Endodermal cell (in vitro differentiated cells): ENCODE measurements at places on chromosomes 6 and 20. TPM values are rescaled to one million over a fixed set of nuclear protein-coding genes. Genes with fewer than 3 reads are reported as not detected.

The GRIK2 gene
- 4.5 and 4.7 TPM in 2 replicates for total RNA-seq

The CFB gene
- total RNA-seq = 0.66 TPM in 1 of 2 replicates, not detected in the other

The NKAPL gene
- not detected in 3 replicates for total RNA-seq

- no peak overlapping the region for H3K27ac ChIP-seq
- no peak for DNase-seq
- peaks cover 85% of the 10 kb centered on the region for H3K36me3 ChIP-seq
Measured at GRCh38 chr20:38001173-38001875, 31.9 kb downstream of the TTI1 start.

DNA sequence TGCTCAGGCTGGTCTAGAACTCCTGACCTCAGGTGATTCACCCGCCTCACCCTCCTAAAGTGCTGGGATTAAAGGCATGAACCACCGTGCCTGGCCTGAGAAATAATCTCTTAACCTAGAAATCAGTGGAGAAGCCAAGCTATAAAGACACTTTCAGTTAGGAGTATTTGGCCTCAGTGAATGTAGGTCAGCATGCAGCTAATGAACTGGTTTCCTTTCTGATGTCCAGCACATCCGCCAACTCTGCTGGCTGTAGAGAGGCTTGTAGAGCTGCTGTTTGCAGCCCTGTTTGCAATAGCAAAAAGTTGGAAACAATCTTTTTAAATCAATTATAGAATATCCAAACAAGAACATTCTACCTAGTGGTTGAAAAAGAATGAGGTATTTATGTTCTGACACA is 42.4 kb upstream of the ELOVL5 start:
- DNase-seq = no peak
- H3K27me3 ChIP-seq = no peaks in the 10 kb centered on the region
- no peak overlapping the region for H3K27ac ChIP-seq
- H3K4me1 ChIP-seq = no peaks in the 10 kb centered on the region

DNA sequence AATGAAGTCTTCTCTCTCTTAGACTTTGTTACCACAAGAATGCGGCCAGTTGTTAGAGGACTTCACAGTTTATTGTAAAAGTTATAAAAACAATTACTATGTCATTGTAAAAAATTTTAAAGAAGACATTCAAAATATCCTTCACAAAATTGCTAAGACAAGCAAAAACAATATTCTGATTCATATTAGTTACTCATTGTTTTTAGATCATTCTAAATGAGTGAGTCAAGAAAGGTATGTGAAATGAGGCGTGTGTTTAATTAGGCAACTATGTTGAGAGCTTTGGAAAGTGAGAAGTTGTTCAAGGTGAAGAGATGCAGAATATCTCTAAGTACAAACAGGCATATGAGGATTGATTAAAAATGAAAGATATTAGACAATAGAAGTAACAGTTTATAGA is 875.3 kb downstream of the EYS start:
- no peak overlapping the region for H3K27ac ChIP-seq
- DNase-seq = no peak
- no peak overlapping the region for H3K4me3 ChIP-seq
- H3K27me3 ChIP-seq = no peaks in the 10 kb centered on the region
- H3K36me3 ChIP-seq = no peaks in the 10 kb centered on the region

DNA sequence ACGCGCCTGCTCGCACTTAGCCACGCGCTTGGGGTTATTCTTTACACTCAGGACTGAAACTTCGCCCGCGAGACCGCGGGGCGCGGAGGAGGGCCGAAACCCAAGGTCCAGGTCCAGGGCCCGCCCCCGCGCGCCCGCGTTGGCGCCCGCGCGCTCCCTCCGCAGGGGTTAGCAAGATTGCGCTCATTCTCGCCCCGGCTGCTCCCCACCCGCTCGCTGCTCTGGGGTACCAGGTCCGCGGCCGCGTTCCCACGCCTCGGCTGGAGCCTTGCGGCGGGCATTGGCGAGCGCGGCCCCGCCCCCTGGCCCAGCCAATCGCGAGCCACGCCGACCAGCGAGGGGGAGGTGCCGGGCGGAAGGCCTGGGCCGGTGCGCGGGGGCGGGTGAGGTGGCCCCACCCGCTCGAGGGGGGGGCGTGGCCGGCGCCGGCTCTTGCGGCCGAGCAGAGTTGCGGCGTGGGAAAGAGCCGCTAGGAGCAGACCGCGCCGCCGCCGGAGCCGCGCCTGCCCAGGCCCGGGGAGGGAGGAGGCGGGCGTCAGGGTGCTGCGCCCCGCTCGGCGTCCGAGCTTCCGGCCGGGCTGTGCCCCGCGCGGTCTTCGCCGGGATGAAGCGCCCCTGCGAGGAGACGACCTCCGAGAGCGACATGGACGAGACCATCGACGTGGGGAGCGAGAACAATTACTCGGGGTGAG is at the start of gene HEY2:
TSS of gene HEY2 (plus strand) at position 460 of the 692 bp plus-strand sequence. CDS start at position 605, 145 bp downstream.
- H3K4me3 ChIP-seq = peak within 1 kb of the TSS; percentile 94
- H3K27ac ChIP-seq = no peak within 1 kb of the TSS
- peaks cover 5% of the 10 kb centered on the region for H3K4me1 ChIP-seq
- peak; percentile 95 for DNase-seq
- peaks cover 61% of the 10 kb centered on the region for H3K27me3 ChIP-seq

GRCh38 chr6:135299256-135299655 is 118.1 kb downstream of the MYB start:
- no peak for DNase-seq
- H3K4me3 ChIP-seq = no peak overlapping the region
- no peaks in the 10 kb centered on the region for H3K4me1 ChIP-seq
- H3K27me3 ChIP-seq = no peaks in the 10 kb centered on the region
- H3K36me3 ChIP-seq = no peaks in the 10 kb centered on the region

GRCh38 chr6:151729829-151730495 is 77.5 kb upstream of the ESR1 start:
- no peak overlapping the region for H3K27ac ChIP-seq
- no peaks in the 10 kb centered on the region for H3K27me3 ChIP-seq
- peak; percentile 45 for DNase-seq
- no peak overlapping the region for H3K4me3 ChIP-seq

DNA sequence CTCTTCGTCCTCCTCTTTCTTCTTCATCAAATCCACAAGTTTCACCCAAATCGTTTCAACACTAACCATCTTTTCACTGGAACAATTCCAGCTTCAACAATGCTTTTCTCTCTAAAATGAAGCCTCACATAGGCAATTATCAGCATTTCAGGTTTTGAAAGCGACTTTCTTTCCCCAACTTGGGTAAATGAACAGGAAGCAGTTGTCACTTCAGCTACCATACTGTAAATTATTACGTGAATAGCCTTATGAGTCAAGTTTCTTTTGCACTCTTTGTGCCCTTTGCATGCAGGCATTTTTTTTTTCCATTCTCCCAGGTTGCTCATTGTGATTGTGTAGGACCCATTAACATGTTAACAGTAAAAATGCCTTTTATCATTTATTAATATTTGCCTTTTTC is 121.7 kb upstream of the BTBD3 start:
- DNase-seq = no peak
- no peak overlapping the region for H3K4me3 ChIP-seq
- peaks cover 9% of the 10 kb centered on the region for H3K4me1 ChIP-seq

DNA sequence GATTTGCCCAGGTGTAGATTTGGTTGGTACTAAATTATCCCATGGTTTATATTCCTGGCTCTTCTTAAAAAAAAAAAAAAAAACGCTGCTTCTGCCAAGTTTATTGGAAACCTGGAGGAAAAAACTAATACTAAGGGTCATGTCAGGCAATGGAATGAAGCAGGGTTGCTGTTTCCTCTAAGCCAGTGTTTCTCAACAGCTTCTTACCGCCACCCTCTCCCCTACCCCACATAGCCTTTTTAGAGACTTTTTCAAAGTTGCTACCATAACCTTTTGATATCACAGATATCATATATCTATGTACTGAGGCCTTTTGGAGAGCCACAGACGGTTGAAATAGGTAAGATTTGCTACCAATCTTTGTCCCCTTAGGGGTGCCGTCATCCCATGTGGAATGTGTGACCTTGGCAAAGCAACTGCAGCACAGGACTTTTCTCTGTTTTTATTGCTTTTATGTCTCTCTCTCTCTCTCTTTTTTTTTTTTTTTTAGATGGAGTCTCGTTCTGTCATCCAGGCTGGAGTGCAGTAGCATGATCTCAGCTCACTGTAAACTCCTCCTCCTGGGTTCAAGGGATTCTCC is 35.0 kb downstream of the SYTL3 start:
- no peaks in the 10 kb centered on the region for H3K36me3 ChIP-seq
- H3K4me3 ChIP-seq = no peak overlapping the region
- no peak overlapping the region for H3K27ac ChIP-seq
- peaks cover 6% of the 10 kb centered on the region for H3K4me1 ChIP-seq

DNA sequence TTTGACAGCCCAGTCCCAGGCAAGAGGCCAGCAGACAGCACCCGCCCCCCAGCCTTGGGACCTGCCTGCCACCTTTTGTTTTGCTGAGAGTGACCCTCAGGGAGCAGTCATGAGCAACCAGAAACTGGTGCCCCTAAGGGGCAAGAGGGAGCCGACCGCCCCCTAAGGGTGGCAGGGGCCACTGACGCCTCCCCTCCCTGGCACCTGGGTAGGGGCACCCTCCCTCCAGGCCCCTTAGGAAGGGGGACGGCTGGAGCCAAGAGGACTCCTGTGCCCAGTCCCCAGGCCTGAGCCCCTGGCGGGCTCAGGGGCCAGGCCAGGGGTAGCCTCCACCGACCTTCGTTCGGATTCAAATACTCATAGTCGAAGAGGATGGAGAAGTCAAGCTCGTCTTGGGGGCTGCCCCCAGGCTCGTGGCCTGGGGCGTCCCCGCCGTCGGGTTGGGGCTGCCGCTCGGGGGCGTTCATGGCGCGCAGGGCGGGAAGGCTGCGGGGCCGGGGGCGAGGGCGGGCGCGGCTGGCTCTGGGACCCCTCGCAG is 417 bp downstream of the NFATC2 start:
- H3K36me3 ChIP-seq = no peaks in the 10 kb centered on the region
- peaks cover 6% of the 10 kb centered on the region for H3K4me1 ChIP-seq
- H3K4me3 ChIP-seq = no peak overlapping the region
- peaks cover 41% of the 10 kb centered on the region for H3K27me3 ChIP-seq
- peak; percentile 83 for DNase-seq
